ENCODE measurements at places on chromosomes 6 and 20. TPM values are rescaled to one million over a fixed set of nuclear protein-coding genes. Genes with fewer than 3 reads are reported as not detected.

Gene TRAPPC3L
- total RNA-seq: not detected

Gene GPR6
- not detected for total RNA-seq

Gene OSER1
- 56.1 TPM for total RNA-seq

Gene OOEP
- total RNA-seq: not detected

Gene ADGRB3
- total RNA-seq: not detected

Gene LY6G6D
- total RNA-seq: not detected

Gene KCNK16
- total RNA-seq: not detected
